ENCODE measurements at places on chromosomes 3 and 15.
A peak's percentile ranks its signal among the peaks of the same experiment; 100 is the strongest.

DNA sequence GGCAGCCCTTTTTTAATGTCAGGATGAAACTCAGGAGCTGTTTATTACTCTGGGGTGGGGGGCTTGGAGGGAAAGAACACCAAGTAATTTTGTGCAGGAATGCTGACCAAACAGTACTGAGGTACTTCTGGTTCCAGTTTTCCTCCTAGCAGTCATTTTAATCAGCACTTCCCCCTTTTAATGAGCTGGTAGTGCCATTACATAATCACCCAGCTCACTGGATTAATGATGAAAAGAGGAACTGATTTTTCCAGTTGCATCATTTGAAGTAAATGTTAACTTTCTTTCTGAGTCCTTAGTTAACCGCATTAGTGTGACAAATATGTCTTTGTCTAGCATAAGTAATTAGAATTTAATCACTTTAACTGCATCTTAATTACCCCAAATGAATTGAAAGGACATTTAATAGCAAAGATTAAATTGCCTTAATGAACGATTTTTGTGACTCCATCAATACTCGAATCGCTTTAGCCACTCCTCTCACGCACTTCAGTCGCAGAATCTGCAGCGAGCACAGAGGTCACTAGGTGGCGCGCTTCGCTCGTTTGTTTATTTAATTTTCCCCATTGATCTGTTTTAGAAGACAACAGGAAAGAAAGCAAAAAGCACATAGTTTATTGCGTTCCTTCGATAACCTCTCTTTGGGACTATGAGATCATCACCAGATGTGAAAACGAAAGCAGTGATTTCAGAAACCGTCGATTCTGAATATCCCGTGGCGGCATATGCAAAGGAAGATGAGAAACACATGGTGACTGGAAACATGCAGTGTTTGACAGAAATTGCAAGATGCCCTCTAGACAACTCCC lies 9.8 kb downstream of the ONECUT1 start:
- peak; percentile 88 for DNase-seq

GRCh38 chr3:18740631-18741583 lies 315.8 kb upstream of the SATB1 start:
- DNase-seq = peak; percentile 69

- no peak for DNase-seq
Observed at GRCh38 chr3:49653621-49654020, 20.5 kb upstream of the APEH start.

DNA sequence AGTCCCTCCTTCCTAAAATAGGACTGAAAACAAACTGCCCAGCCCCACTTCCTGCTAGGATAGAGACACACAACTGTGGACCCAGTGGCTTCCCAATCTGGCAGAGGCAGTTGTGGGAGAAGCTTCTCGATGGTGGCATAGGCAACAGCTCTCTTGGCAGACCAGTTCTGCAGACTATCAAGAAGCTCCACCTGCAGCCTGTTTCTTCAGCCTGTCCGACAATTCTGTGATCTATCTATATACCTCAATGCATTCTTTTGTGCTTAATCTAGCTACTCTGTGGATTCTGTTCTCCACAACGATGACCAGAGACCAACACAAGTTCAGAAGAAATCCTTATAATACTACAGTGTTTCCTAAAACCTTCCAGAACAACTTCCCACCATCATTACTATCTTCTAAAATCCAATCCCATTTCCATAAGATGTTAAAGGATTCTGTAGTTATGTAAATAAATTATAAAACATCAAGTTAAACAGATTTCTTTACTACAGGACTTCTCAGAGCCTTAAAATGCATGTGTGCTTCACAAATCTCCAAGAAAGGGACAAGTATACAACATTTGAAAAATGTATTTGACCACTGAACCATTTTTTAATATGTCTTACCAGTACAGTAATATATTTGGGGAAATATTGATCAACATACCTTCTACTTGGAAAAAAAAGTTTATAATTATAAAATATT lies 57.7 kb downstream of the IGF2BP2 start:
- no peak for DNase-seq

- no peak for DNase-seq
Observed at GRCh38 chr3:140316466-140316865, 361.4 kb upstream of the TRIM42 start.

- no peak for DNase-seq
Observed at GRCh38 chr3:129352650-129353588, 74.2 kb downstream of the HMCES start.

GRCh38 chr3:71838406-71838805 lies 53.5 kb upstream of the PROK2 start:
- DNase-seq = no peak

DNA sequence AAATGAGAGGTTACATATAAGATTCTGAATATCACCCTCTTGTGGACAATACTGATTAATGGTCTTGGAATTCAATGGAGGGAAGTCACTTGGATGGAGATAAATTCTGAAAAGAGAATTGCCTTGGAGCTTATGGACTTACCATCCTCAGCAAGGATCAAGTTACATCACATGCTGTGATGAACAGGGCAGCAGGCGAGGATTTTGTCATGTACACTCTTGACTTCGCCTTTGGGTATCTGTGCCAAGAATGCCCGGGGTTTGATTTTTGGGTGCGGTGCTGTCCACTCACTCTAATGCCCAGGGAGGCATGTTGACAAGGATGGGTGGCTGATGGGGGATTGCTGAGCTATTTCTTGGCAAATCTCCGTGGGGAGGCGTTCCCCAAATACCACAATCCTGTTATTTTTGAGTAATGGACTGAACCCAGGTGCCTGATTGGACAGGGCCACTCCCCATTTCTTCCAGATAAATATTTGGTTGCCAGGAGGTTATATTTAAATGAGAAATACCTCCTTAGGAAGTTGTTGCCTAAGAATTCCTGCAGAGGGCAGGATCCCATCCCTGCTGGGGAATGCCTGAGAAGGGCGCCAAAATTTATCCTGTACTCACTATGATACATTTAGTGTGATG lies 96.3 kb downstream of the TPRG1 start:
- DNase-seq = peak; percentile 3

DNA sequence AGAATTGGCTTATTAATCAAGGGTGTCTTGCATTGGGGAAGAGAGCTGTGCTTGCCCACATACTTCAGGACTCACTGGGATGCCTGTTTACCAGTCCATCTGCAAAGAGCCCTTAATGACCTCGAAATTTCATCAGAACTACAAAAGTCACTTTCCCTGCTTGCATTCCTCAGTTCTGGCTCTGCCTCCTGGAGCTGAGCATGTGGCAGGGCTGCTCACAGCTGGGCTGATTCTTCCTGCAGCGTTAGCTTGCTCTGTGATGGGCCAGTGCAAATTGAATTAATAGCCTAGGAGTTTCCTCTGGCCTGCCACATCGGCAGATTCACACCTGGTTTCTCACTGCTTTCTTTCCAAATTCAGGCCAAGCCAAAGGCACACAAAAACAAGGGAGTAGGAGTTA lies 108.9 kb downstream of the DUT start:
- DNase-seq = no peak

DNA sequence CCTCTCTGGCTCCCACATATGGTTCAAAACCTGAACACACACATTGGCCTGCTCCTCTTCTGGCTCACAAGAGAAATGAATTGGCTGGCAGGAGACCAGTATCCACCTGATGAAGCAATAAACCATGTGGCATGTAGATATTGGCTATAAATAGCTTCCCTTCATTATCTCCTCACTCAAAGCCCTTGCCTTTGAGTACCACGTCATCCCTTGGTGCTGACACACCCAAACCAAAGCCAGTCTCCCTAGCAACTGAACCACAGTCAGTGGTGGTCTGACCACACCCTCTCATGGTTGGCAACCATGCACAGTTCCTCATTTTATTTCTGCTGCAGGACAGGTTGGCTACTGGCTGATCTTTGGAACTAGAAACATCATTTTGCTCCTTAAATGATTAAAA lies 98.8 kb downstream of the ZNF621 start:
- DNase-seq = peak; percentile 83

- no peak for DNase-seq
Observed at GRCh38 chr3:121483290-121483689, 62.5 kb downstream of the POLQ start.

DNA sequence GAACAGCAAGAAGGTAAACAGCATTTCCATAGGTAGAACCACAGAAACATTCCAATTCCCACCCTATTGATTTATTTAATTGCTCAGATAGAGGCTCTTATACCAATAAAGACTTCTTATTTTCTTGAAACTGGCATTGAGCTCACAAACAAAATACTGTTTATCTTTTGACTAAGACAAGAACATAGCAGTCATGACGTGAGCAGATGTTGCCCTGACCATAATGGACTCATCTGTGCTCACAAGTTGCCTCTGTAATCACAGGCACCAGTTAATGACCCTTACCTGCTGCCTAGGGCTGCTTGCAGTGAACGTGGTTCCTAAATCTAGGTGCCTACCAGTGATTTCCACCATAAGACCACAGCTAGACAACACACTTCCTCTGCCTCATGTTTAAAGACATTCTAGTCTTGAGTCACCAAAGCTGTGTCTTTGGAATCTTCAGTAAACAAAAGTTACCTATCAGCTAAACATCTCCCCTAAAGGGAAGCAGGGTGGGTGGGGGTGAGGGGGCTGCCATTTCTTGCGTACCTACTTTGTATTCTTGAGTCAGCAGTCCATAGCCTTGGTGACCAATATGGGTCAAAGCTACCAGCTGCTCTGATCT lies 2.1 kb downstream of the FYCO1 start:
- no peak for DNase-seq

DNA sequence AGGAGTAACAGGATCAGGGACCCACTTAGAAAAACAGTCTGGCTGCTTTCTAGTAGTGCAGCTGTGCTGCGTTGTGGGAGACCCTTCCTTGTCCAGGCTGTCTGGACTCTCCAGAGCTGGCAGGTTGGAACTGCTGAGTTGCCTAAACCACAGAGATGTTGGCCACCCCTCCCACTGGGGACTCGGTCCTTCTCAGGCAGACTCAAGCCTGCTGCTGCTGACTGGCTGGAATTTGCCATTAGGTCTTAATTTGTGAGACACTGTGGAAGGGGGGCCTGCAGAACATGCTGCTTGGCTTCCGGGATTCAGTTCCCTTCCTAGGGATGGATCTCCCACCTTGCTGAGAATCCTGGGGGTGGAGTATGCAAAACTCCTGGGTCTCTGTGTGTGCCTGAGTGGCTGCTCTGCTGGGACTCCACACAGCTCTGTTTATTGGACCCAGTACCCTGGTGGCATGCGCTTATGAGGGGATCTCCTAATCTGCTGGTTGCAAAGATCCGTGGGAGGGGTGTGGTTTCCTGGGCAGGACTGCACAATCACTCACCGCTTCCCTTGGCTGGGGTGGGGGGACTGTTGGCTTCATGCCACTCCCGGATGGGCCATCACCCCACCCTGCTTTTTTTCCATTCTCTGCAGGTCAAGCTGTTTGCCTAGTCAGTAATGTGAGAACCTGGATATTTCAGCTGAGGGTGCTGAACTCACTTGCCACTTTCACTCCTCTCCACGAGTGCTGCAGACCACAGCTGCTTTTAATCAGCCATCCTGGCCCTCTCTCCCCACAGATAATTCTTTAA lies 150.5 kb downstream of the CFAP20DC start:
- DNase-seq = peak; percentile 33

DNA sequence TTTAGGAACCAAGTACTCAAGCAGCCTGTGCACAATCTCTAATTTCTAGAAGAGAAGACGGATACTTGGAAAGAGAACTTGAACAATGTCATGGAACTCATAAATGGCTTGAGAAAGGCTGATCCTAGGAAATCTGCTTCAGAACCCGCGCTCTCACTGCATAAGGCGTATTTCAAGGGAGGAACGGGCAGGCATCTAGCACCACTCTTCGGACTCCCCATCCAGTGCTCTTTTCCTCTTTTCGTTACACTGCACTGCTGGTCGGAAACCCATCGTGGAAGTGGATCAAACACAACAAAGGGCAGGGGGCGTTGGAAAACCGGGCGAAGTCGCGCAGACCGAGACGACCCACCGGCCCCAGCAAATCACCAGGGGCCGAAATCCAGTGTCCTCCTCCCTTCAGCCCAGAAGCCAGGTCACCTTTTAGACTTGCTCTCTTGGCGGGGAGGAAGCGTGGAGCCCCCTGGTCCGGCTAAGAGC lies 539 bp upstream of the TLNRD1 start:
- DNase-seq = no peak

DNA sequence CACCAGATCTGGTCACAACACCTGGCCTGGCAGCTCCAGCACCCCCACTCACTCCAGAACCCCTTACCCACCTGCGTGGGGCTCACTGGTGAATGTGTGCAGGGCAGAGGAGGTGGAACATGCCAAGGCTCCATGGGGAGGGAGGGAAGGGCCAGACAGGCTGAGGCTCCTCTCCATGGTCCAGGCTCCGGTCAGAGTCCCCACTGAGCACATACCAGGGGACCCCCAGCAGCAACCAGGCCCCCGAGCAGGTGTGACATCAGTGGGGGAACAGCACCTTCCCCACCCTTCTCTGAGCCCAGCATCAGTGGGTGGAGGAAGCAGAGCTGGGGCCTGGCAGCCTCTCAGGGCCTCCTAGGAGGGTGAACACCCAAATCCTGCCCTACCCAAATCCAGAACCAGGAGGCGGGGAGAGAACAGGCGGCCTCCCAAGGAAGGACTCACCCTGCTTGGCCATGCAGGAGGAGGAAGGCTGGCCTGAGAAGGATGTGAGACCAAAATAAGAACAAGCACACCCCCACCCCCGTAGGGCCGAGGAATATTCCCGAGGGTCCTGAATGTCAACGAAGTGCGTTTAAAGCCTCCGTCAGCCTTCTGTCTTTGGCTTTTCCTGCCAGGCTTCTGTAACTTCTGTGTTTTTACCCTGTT lies 1.1 kb upstream of the GP9 start:
- no peak for DNase-seq

GRCh38 chr3:186096290-186096689 lies 12.6 kb downstream of the ETV5 start:
- no peak for DNase-seq

DNA sequence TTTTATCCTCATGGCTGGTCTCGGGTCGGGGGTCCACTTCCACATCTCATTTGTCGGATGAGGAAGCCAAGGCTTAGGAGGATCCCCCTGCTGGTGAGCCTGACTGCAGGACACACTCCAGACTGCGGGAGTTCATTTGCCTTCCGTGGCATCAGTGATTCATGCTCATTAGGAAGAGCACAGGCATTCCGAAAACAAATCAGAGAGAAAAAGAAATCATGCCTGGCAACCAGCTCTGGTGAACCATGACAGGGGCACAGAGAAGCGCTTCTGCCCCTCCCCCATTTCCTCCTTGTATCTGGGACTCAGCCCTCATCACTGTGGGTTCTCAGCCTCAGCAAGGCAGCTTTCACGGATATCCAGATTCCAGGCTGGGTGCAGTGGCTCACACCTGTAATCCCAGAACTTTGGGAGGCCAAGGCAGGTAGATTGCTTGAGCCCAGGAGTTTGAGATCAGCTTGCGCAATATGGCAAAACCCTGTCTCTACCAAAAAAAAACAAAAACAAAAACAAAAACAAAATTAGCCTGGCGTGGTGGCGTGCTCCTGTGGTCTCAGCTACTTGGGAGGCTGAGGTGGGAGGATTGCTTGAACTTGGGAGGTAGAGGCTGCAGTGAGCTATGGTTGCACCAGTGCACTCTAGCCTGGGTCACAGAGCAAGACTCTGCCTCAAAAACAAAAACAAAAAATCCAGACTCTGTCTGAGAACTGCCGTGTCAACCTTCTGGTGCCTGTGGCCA lies 28.4 kb downstream of the IRAK2 start:
- peak; percentile 51 for DNase-seq

All from KBM-7 (cell line).